ENCODE measurements at places on chromosomes 6 and 20.

- DNase-seq: no peak
Measured at GRCh38 chr20:61986762-61987321, 78.8 kb downstream of the TAF4 start.

DNA sequence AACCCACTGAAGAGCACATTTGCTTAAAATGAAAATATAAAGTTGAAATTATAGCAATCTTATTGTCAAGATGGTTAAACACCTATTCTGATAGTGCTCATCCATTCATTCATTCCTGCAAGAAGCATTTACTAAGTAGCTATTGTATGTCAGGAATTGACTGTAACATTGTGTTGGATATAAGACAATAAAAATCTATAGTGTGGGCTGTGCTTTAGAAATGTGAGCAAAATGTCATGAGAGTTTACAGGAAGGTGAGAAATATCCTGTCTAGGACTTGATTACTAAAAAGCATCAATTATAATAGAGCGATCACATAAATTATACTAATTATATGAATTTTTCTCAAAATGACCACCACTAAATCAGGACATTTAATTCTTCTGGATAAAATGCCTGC lies 123.0 kb downstream of the HAO1 start:
- DNase-seq: no peak

DNA sequence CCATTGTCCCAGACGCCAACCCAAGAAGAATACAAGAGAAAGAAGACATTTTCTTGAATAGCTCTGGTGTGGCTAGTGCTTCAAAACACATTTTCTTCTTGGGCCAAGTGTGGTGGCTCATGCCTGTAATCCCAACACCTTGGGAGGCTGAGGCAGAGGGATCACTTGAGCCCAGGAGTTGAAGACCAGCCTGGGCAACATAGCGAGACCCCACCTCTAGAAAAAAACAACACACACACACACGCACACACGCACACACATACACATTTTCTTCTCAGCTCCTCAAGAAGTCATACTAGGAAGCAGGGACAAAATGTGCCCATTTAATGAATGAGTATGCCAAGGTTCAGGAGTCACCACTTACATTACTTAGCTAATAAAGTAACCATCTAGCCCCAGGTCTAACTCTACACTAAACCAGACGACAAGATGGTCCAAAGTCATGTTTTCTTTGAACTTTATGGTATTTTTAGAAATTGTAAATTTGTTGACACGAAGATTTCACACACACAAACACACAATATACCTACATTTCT lies 68.8 kb downstream of the ZMYND8 start:
- no peak for DNase-seq

DNA sequence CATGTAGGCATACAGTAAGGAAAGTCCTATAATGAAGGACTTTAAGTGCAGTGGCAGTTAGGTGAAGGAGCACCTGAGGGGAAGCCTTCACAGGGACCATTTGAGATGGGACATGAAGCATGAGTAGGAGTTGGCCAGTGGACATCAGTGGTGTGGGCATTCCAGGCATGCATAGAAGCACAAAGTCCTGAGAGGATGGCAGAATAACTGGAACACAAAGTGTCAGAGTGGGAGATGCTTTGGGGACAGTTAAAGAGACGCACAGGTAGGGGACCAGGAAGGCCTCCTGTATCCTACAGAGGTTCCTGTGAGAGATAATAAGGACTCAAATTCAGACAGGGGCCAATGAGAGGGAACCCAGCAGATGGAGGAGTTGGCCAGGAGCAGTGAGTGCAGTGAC lies 26.4 kb upstream of the EFHC1 start:
- DNase-seq: no peak

- DNase-seq: no peak
Measured at GRCh38 chr6:113146878-113147277, 710.3 kb upstream of the MARCKS start.

- DNase-seq: no peak
Measured at GRCh38 chr6:109867970-109868358, 110.1 kb upstream of the GPR6 start.

DNA sequence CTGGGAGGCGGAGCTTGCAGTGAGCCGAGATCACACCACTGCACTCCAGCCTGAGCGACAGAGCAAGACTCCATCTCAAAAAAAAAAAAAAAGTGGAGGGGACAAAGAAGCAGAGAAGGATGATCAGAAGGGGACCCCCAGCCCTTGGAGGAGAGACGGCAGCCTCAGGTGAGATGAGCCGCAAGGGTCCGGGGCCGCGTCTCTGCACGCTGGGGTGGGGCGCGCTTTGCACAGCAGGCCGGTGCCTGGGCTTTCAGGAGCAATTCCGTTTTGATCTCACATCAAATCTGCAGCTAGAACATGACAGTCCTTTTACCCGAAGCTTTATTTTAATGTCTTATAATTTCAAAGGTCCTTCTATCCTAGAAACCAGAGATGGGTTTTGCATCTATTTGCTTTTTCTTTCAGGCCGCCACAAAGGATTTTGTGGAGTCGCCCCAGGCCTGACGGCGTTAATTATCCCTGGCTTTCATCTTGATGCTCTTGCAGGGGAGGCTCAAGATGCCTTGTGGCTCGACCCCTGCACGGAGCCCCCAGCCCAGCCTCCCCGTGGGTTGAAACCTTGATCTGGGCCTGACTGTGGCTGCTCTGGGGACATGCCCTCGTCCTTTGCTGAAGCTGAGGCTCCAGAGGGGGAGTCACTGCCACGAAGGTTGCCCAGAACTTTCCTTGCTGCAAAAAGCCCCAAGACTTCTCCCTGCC lies 17.3 kb downstream of the HRH3 start:
- DNase-seq: no peak

DNA sequence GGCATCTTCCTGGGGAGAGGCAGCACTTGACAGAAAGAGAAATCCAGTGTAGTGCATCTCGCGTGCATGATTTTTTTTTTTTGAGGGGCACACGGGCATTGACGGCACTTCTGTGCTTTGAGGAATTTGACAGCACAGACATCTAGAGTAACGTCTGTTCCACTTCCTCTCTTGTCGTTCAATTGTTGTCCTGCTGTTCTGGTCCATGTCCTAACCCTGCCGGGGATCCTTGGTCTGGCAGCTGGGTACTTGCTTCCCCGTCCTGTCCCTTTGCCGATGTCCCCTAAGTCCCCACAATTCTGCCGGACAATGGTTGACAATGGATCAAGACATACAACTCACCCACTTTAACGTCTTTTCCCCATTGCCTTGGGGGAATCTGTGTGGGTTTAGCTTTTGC lies 46.0 kb upstream of the NAA20 start:
- no peak for DNase-seq

- DNase-seq: no peak
Measured at GRCh38 chr6:31308845-31309175, 36.9 kb upstream of the HLA-C start.

DNA sequence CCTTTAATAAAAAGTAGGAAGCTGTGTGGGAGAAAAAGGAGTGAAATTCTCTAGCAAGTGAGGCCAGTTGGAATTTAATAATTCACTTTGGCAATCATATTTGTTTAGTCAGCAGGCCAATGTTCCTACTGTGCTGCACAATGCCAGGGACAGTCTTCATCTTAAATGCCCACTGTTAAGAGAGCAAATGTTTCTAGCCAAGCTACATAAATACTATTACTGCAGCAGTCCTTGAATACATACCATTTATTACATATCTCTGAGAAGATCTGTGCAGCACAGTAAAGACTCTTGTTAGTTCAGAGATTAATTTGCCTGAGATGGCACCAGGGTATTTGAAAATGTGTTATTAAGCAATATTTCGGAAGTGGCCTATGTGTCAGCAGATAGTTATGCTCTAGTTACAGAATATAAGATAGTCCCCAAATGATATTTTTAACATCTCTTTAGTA lies 105.4 kb downstream of the OGFRL1 start:
- no peak for DNase-seq

GRCh38 chr20:13302647-13303450 lies 81.8 kb downstream of the ISM1 start:
- no peak for DNase-seq

- DNase-seq: no peak
Measured at GRCh38 chr20:37925265-37926165, 22.6 kb downstream of the VSTM2L start.

- no peak for DNase-seq
Measured at GRCh38 chr6:102411796-102412195, 1018.3 kb downstream of the GRIK2 start.

DNA sequence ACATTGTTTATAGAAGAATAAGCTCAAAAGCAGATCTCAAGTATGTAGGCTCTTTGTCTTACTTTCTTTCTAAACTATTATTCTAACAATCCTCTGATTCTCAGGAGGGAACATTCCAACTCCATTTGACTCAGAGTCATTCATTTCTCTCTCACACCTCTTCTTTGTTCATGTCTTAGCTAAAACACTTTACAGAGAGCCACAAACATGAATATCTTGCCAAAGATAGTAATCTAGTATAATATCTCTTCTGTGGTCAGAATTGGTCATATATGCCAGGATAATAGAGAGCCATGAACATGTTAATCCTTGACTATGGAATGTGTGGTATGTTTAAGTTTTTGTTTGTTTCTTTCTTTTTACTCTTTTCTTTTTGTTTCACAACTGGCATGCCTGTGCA lies 456.0 kb upstream of the PTCHD4 start:
- DNase-seq: no peak

DNA sequence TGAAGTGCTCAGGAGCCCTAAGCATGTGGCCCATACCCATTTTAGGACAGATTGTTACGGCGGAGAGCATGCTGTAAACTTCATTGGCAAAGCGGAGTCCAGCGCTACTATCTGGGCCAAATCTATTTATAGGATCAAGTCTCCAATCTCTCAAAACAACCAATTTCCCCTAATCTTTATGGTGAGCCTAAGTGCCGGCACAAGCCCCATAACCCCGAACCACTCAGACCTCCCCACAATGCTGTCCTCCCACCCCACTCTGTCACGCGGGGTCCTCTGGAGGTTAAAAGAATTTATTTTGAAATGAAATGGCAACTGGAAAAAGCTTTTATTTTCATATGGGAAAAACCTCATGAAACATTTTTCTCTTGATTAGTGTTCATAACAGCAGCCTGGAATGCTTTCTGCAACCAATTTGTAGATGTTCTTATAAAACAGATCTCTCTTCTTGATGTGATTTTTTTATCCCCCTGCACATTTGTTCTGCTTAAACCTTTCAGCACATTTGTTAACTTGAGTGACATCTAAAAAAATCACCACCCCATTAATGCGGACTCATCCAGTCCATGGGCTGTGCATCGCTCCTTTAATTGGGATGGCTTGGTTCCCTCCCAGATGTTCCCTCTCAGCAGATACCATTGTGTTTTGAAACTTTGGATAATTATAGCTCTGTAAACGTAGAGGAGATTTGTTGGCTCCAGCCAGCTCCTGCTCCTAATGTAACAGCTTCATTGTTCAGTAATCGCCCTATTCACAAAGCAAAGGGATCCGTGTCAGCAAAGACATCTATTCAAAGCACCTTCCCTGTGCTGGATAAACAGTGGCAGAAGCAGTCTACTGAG lies 323.6 kb downstream of the CD83 start:
- DNase-seq: no peak

All from renal cortex interstitium (tissue), 15 donors.